CD4-positive, CD25-positive, alpha-beta regulatory T cell (primary cell): ENCODE measurements at places on chromosomes 5 and 9.

DNA sequence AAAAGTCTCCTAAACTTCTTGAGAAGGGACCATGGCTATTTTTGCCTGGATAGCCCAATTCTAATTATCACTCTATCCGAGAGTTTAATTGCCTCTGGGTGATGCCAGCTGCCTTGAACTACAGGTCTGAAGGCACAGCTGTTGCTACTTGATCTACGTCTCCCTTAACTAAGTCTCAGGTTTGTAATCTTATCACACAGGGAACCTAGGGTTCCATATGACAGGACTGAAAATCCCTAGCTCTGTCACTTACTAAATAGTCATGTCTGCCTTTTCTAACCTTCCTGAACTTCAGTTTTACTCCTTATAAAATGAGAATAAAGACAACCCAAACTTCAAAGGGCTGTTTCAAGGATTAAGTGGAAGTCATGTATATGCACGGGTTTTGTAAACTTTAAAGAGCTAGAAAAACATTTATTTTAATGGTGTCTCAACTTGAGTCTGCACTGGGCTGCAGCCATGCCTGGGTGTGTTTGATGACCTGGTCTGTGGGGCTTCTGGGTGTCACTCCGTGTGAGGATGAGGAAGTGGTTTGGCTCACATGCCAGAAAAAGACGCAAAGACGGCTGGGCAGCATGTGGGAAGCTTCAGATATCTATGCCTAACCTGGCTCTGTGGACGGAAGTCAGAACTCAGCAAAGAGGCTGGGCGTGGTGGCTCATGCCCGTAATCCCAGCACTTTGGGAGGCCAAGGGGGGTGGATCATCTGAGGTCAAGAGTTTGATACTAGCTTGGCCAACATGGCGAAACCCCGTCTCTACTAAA lies 129.3 kb upstream of the SLC44A1 start:
- no peak for DNase-seq

GRCh38 chr9:125822902-125823301 lies 75.7 kb downstream of the PBX3 start:
- no peak for DNase-seq

DNA sequence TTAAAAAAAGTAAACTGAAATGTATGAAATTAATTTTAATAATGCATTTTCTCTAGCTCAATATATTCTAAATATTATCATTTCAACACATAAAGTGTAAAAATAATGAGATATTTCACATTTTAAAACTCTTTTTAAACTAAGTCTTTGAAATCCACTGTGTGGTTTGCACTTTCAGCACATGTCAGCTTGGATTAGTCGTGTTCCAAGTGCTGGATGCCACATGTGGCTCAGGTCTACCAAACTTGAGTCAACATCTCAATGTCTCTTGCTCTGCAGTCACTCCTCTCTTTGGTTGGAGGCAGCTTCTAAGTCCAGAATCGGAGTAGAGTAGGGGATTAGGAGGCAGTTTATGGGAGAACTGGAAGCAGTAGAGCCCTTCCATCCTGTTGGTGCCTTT lies 173.7 kb upstream of the ANKRD55 start:
- DNase-seq: no peak

- DNase-seq: no peak
Measured at GRCh38 chr5:170571281-170571731, 67.5 kb downstream of the KCNIP1 start.

- DNase-seq: no peak
Measured at GRCh38 chr5:92580814-92581213, 1000.2 kb downstream of the NR2F1-AS1 start.

GRCh38 chr5:159273923-159274322 lies 10.8 kb downstream of the UBLCP1 start:
- no peak for DNase-seq

DNA sequence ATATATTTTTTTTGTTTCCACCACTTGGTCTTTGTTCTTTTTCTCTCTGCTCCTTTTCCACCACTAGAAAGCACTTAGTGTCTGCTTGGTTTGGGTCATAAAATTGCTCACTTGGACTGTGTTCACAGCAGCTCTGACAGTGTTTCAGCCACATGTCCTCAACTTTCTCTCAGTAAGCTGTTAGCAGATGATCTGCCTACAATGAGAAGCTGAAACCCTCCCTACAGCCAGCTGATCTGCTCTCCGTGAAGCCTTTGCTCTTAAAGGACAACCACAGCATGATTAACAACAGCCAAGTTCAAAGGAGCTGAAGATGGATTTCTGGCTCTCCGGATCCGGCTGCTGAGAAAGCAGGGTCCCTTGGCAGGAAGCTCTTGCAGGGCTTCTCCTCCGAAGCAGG lies 31.6 kb downstream of the PRLR start:
- DNase-seq: no peak

GRCh38 chr9:136189394-136190236 lies 15.3 kb downstream of the LHX3 start:
- DNase-seq: no peak

DNA sequence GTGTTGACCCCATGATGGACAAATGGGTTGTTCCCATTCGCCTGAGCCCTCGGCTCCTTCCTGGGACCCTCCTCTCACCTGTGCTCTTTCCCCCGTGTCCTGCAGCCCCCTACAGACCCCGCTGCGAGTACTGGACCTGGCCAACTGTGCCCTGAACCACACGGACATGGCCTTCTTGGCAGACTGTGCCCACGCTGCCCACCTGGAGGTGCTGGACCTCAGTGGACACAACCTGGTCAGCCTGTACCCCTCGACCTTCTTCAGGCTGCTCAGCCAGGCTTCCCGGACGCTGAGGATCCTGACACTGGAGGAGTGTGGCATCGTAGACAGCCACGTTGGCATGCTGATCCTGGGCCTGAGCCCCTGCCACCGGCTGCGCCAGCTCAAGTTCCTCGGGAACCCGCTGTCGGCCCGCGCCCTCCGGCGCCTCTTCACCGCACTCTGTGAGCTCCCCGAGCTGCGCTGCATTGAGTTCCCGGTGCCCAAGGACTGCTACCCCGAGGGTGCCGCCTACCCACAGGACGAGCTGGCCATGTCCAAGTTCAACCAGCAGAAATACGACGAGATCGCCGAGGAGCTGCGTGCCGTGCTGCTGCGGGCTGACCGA lies 3.4 kb downstream of the LRRC14B start:
- no peak for DNase-seq
